Sigmoid colon (tissue), 7 donors: ENCODE measurements at places on chromosomes 12 and 14. TPM values are rescaled to one million over a fixed set of nuclear protein-coding genes. Genes with fewer than 3 reads are reported as not detected.

SLC4A8 gene
- total RNA-seq = 0.16 TPM

B3GNT4 gene
- under 0.01 TPM for total RNA-seq

LARP4 gene
- total RNA-seq = 61.9 TPM

DNA sequence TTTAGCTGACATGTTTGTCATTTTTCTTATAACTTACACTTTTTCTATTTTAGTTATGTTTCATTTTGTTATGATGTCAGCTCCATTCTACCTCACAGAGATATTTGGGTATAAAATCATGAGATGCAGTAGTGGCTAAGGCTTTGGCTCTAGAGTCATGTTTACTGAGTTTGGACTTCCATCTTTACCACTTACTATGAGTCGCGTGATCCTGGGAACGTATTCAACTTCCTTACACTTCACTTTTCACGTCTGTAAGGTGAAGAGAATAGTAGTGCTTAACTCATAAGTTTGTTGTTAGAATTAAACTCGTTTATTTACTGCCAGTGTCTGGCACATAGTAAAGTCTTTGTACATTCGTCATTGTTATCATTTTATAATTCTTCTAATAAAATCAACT lies 126.3 kb downstream of the ERC1 start:
- no peak for DNase-seq

DNA sequence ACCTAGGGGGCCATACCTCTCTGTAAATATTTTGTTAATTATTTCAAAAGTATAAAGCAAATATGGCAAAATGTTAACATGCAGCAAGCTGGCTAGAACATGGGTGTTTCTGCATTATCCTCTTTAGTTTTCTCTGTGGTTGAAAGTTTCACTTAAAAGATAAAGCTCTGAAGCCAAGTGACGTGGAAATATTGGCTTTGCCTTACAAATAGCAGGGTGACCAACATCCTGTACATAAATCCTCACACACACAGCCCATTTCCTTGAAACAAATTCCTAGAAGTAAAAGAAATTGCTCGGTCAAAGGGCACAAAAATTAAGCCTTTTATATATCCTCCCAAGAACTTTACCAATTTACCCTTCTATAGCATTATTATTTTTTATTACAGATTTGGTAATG lies 10.6 kb upstream of the VWF start:
- DNase-seq = no peak

GRCh38 chr12:94714378-94715114 lies 64.2 kb upstream of the TMCC3 start:
- DNase-seq = no peak

- no peak for DNase-seq
Observed at GRCh38 chr14:93953263-93953662, 23.1 kb downstream of the ASB2 start.

GRCh38 chr14:77980475-77981321 lies 180.8 kb downstream of the ADCK1 start:
- no peak for DNase-seq

DNA sequence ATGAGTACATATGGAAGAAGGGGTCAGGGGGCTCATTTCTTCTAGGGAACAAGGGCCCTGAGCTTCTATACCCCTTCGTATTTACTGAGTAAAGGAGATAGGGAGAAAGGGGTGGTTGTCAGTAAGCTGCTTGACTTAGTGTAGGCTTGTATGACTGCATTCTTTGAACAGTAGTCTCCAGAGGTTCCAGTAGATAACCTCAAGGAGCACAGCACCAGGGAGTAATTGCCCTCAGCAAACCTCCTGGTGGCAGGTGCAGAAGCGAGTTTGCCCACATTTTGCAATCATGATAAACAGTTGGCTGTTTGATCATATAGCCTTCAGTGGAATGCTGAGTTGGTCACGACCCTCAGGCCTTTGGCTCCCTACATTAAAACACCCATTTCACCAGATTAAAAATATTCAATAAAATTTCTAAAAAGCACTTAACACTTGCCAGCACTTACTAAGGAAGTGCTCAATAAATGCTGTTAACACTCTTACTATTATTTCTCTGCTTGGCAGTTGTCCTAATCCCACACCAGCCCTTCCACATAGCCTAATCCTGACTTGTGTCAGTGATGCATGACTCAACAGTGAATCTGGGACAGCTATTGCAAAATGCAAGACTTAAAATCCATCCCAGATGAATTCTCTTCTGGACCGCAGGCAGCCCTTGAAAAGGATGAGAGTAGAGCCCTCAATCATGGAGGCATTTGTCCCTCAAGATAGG lies 3.7 kb upstream of the DHRS4L2 start:
- no peak for DNase-seq
